ENCODE measurements at places on chromosomes 2 and 18.
A peak's percentile ranks its signal among the peaks of the same experiment; 100 is the strongest.

DNA sequence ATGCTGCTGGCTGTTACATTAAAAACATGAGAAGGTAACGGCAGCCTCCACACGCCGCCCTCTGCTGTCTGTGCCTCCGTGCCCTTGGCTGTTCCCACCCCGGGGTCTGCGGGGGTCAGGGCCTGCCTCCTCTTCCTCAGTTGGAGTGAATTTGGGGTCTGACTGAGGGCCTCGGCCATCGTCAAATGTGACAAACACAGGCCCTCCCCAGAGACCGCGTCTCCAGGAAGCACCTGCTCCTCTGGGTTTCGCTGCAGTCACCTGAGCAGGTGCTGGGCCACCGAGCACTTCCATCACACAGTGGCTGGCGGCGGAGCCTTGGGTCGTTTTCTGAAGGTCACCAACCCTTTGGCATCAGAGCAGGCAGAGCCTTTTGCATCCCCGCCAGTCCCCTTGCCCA, 70.9 kb downstream of the NFATC1 start:
- no peak for DNase-seq

- DNase-seq: no peak
Measured at GRCh38 chr18:27585602-27586173, 400.6 kb upstream of the CHST9 start.

DNA sequence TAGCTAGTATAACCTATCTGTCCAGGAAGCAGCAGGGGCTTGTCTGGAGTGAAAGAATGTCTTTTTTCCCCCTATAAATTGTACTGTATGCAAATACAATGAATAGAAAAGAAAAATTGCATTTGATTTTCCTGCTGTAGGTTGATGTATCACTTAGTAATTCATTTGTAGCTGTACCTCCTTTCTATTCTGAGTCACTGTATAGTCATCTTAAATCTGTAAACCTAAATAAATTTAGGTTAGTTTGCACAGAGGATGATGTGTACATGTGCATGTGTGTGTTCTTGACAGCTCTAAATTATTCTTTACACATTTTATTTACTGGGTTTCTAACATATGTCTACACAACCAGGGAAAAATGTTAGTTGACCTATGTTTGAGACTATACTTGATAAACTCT, 478.7 kb upstream of the CNTNAP5 start:
- no peak for DNase-seq

DNA sequence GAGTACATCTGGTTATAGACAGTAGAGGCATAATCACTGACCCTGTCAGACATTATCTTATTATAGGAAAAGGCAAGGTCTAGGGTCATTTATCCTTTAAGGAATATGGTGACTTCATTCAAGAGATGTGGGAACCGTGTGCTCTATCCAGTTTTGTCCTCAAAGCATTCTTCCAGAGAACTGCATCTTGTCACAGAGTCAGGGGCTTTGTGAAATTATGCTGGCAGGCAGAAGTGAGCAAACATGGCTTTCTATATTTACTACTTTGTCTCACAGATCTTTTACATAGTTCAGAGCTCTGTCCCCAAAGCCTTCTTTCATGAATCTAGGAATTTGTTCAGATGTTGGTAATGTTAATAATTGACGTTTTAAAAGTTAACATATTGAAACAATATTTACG, 177.4 kb downstream of the ASXL3 start:
- no peak for DNase-seq

- DNase-seq: no peak
Measured at GRCh38 chr2:209662021-209662420, 109.6 kb upstream of the UNC80 start.

- DNase-seq: no peak
Measured at GRCh38 chr18:78548261-78549058, 431.2 kb upstream of the SALL3 start.

DNA sequence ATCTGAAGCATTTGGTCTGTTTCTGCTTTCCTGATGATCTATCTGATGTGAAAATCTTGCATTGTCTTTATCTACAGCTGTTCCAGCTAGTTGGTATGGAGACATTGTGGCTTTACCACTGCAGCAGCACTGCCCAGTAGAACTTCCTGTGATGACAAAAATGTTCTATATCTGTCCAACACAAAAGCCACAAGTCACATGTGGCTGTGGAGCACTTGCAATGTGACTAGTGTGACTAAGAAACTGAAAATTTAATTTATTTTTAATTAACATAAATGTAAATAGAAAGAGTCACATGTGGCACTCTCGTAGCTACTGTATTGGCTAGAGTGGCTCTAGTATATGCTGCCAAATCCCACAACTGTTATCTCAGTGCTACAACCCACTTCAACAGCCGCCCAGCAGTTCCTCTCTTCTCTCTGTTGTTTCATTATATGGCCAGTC, 425.7 kb downstream of the SETBP1 start:
- no peak for DNase-seq

- DNase-seq: peak; percentile 59
Measured at GRCh38 chr2:222708274-222708710, 36.8 kb downstream of the MOGAT1 start.

DNA sequence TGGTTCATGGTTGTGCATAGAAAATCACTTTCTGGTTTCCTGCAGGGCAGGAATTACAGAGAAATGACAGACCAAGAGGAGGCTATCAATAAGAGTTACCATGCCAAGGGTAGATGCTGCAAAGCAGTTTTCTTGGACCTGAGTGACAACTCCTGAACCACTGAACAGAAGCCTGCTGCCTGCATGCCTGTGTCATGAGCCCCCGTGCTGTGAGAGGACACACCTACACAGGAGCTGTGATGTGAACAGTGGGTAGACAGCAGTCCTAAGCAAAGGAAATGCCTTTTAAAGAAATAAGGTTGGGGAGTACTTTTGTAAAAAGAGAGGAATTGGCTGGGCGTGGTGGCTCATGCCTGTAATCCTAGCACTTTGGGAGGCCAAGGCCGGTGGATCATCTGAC, 54.2 kb upstream of the CREB1 start:
- no peak for DNase-seq

- DNase-seq: no peak
Measured at GRCh38 chr2:227772197-227772661, 26.5 kb downstream of the SCYGR8 start.

DNA sequence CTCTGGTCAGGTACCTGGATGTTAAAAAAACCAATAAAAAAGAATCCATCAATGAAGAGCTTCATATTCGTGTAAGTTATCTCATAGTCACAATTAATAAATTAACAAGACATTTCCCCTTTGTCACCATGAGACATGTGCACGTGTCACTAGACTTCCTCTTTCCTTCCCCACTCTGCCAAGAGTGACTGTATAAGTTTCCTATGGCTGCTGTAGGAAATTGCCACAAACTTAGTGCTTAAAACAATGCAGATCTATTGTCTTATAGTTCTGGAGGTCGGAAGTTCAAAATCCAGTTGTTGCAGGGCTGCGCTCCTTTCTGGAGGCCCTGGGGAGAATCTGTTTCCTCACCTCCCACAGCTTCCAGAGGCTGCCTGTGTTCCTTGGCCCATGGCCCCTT, 35.8 kb downstream of the SLC9A4 start:
- DNase-seq: no peak

GRCh38 chr2:221005338-221005737, 566.8 kb downstream of the EPHA4 start:
- no peak for DNase-seq

DNA sequence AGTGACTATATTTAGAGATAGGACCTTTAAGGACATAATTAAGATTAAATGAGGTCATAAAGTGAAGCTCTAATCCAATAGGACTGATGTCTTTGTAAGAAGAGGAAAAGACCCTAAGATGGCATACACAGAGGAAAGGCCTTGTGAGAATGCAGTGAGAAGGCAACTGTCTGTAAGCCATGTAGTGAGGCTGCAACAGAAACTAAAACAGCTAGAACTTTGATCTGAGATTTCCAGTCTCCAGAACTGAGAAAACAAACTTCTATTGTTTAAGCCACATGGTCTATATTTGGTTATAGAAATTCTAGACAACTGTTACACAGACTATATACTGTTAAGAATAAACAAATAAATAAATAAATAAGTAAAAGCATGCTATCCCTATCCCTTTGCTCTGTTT, 276.8 kb downstream of the CNTNAP5 start:
- no peak for DNase-seq

DNA sequence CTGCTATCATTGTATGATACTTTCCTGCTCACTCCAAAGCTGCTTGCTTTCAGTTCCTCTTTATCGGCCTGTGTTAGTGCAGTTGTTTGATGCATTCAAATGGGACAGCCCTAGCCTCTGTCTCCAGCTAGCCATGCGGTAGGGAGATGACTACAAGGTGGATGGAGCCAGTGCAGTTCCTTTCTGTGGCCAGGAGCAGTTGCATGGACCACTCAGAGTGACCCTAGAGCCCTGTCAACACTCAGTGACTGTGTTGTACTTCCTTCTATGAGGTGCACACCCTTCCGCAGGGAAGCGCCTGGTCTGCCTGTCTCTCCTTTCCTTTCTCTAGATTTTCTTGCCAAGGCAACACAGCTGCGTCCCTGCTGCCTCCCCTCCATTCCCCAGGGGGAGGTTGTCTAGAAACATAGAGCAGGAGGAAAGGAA, 33.8 kb downstream of the KCNS3 start:
- no peak for DNase-seq

DNA sequence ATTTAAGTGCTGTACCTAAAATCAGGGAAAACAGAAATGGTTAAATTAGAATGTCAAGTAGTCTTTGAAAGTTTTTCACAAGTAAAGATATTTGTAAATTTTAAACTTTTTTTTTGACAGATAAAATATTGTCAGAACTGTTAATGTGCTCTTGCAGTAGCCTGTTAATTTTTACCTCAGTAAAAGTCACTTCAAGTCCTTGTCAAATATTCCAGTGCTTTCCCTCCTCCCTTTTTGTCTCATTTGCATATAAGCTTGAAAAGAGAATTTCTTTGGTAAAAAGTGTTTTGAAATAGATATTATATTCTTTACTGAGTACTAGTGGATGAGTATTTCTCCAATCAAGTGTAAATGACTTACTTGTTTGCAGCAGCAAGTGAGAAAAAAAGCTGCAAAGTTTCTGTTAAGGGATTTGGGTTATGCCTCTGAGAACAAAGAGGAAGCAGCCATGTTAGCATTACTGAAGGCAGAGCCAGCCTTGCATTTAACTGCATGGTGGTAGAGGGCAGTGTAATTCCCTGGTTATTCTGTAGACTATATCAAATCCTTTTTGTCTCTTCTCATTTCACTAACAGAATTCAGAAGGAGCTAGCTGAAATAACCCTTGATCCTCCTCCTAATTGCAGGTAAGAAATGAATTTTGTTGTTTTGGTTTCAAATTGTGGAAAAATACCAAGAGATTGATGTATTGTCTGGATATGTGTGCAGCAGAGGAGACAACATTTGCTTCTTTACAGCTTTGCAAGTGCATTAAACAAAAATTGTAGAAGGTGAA, 3.2 kb downstream of the UBE2E3 start:
- no peak for DNase-seq

GRCh38 chr2:205763708-205764211, 81.5 kb downstream of the NRP2 start:
- no peak for DNase-seq

- DNase-seq: no peak
Measured at GRCh38 chr2:131015764-131016163, 77.5 kb downstream of the FAM168B start.

DNA sequence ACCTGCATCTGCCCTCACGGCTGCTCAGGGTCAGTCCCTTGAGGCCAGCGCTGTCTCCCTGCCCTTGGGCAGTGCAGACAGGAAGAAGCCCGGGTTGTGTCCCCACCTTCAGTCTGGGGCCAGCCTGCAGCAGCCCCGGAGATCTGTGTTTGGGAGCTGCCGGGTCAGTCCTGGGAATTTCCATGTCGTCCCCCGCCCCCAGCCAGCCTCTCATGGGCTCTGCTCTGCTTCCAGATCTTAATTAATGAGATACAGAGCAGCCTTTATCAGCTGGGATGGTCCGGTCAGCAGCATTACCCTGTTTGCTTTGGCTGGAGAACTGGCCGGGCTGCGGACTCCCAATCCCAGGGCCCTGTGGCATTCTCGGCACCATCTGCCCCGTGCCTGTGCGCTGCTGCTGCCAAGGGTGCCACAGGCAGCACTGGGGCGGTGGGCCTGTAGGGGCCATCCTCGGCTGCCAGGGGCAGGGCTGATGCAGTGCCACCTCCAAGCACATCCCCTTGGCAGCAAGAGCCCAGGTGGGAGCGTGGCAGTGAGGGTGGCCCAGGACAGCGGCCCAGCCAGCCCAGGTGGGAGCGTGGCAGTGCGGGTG, 2.4 kb downstream of the BOK start:
- no peak for DNase-seq

- no peak for DNase-seq
Measured at GRCh38 chr2:120820263-120820952, 84.7 kb downstream of the GLI2 start.

DNA sequence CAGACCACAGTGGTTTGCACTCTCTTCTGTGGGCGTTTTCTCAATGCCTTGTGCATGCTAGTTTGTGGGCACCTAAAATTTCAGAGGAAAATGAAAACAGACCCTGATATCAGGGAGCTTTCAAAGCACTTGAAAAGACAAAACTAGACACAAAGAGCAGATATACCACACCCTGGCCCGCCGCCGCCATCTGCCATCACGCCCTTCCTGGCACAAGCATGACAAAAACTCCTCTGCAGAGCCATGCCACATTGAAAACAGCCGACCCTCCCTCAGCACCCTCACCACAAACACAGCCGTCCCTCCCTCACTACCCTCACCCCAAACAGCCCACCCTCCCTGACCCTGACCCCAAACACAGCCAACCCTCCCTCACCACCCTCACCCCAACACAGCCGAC, 84.8 kb upstream of the RAB6C start:
- no peak for DNase-seq

- no peak for DNase-seq
Measured at GRCh38 chr2:11869391-11869991, 123.1 kb downstream of the LPIN1 start.

DNA sequence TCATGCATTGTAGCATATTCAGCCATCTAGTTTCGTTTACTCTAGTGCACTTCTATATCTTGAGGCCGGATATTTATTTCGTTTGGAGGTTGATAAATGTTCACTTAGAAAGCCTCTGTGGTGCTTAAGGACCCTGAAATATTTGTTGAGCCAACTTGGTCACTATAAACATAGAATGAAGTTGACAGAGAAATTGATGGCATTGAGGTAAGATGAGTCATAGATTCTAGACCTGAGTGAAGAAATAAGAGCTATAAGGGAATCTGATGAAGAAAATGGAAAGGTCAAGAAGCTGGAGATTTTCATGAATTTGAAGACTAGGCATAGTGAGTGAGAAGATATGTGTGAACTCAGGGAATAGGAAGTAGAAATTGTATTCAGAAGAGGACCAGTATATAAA, 35.9 kb downstream of the EPC2 start:
- no peak for DNase-seq

GRCh38 chr2:220575963-220576362, 948.5 kb downstream of the SLC4A3 start:
- no peak for DNase-seq

- DNase-seq: no peak
Measured at GRCh38 chr2:71901466-71901865, 246.2 kb downstream of the CYP26B1 start.

DNA sequence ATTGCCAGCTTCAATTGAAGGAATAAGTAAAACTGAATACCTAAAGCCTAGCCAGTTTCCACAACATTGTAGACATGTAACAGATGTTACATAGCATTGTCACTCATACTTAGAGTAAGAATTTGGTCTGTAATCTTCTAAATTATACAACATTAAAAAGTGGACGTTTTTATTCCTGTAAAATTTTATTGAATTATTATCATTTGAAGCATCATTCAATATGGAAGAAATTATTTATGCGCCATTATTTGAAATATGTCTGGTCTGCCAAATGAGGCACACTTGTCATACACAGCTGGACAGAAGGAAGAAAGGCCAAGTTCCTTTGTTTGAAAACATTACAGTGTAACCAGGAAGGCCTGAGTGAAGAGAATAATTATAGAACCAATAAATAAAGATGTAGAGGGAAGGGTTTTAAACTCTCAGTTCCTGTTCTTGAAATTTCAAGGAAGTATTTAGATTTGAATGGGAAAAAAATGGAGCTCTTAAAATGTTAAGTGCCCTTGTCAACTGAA, 575.5 kb downstream of the LRRTM4 start:
- no peak for DNase-seq
